ENCODE measurements at places on chromosomes 7 and 10.

DNA sequence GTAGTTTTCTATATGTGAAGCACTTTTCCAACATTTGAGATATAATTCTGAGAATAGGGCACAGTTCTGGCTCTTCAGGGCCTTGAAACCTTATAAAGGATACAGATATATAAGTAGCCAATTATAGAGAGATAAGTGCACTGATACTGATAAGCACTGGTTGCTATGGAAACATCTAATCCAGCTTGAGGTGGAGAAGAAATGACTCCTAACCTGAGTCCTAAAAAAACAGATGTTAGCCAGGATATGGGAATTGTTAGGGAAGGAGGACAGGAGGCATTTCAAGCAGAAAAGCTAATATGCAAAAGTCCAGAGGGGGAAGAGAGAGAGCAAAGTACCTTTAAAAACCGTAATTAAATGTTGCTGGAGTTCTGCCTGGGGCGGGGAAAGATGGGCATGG, 30.8 kb downstream of the STRIP2 start:
- peak; percentile 39 for DNase-seq

- DNase-seq, result no peak
Measured at GRCh38 chr10:109743146-109743545, 180.2 kb downstream of the XPNPEP1 start.

DNA sequence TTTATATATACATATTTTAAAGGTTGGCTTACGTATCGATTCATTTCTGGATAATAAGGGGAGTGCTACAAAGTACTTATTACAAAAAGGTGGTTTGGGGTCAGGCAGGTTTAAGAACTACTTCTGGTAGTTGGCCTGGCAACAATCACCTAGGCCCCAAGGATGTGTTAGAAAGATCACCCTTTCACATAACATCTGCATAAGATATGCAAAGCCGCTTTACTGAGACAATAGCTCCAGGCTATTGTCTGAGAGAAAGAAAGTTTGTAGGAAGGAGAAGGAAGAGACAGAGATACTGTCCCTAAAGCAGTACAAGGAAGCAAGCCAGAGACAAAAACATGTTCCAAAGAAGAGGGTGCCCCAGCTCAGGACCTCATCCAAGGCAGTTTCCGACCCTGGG, 6.2 kb downstream of the PAXIP1 start:
- no peak for DNase-seq

DNA sequence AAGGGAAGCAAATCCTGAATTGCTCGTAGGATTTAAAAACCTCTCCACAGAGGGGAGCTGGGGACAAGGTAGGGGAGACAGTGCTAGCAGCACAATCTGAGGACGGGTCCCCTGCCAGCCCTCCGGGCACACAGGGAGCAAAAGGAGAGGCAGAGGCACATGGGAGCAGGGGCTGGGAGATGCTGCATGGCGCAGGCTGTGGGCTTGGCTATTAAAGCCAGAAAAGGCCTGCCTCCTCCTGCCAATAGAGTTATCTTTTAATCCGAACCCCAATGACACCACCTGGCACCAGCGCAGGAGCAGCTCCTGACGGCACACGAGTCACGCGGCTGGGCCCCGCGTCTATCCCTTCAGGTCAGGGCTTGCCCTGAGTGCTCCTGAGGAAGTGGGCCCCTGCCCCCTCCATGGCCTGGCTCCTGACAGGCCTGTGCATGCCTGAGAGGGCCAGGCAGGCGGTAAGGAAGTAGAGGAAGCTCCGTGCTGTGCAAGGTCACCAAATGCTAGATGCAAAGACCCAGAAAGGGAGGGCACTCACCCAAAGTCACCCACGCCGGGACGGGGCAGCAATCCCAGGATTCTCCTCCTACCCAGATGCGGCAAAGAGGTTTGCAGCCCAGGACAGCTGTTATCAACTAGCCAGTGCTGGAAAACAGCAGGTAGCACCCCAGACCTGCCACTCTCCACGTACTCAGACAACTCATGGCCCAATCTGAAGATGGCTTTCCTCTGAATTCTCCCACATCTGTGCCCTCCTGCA, 28.1 kb downstream of the DLG5 start:
- peak; percentile 44 for DNase-seq

Measured in NCI-H524 (cell line).